ENCODE measurements at places on chromosomes 1 and 21. TPM values are rescaled to one million over a fixed set of nuclear protein-coding genes. Genes with fewer than 3 reads are reported as not detected.
A peak's percentile ranks its signal among the peaks of the same experiment; 100 is the strongest.

Gene UTS2
- total RNA-seq = not detected

GRCh38 chr1:90994461-90994860, 27.4 kb downstream of the ZNF644 start:
- H3K27ac ChIP-seq = no peak overlapping the region
- no peak overlapping the region for H3K4me3 ChIP-seq
- peaks cover 11% of the 10 kb centered on the region for H3K36me3 ChIP-seq
- H3K27me3 ChIP-seq = peaks cover 1% of the 10 kb centered on the region

- H3K4me3 ChIP-seq = no peak overlapping the region
- H3K27me3 ChIP-seq = no peaks in the 10 kb centered on the region
- H3K27ac ChIP-seq = no peak overlapping the region
- DNase-seq = no peak
- no peaks in the 10 kb centered on the region for H3K4me1 ChIP-seq
Measured at GRCh38 chr1:158819461-158820443, 11.4 kb upstream of the MNDA start.

DNA sequence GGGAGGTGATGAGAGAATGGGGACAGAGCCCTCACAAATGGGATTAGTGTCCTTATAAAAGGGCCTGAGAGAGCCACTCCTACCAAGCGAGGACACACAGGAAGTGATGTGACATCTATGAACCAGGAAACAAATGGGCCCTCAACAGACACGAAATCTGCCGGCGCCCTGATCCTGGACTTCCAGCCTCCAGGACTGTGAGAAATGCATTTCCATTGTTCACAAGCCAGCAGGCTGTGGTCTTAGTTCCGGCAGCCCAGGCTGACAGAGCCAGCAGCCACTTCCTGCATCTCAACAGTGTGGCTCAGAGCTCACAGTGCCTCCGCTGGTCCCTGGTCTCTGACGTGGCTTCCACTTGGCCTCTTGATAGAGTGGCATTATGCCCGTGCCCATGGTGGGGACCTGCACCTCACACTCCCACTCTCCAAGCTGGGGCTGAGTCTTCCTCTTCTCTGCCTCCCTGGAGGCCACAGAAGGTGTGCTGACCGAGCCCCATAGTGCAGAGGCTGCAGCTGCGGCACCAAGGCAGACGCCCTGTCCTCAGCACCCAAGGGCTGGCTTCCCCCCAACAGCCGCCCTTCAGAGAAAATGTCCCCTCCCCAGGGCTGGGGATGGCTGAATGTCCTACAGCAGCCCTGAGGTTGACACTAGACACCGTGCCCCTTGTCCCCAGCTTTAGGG, 44.9 kb downstream of the ACOT7 start:
- DNase-seq = no peak
- peak overlapping the region; percentile 70 for H3K27ac ChIP-seq
- no peak overlapping the region for H3K4me3 ChIP-seq

- peaks cover 10% of the 10 kb centered on the region for H3K36me3 ChIP-seq
- H3K4me3 ChIP-seq = no peak overlapping the region
- H3K4me1 ChIP-seq = peaks cover 2% of the 10 kb centered on the region
- H3K27me3 ChIP-seq = no peaks in the 10 kb centered on the region
- H3K27ac ChIP-seq = no peak overlapping the region
Measured at GRCh38 chr1:18309552-18310155, 171.1 kb upstream of the KLHDC7A start.

Gene ETV3L
- not detected for total RNA-seq

- no peaks in the 10 kb centered on the region for H3K4me1 ChIP-seq
- no peaks in the 10 kb centered on the region for H3K27me3 ChIP-seq
- no peak overlapping the region for H3K4me3 ChIP-seq
- H3K36me3 ChIP-seq = peaks cover 8% of the 10 kb centered on the region
- no peak for DNase-seq
Measured at GRCh38 chr1:181953596-181953995, 107.9 kb downstream of the ZNF648 start.

Gene KCNJ9
- total RNA-seq = 2.0 TPM

DNA sequence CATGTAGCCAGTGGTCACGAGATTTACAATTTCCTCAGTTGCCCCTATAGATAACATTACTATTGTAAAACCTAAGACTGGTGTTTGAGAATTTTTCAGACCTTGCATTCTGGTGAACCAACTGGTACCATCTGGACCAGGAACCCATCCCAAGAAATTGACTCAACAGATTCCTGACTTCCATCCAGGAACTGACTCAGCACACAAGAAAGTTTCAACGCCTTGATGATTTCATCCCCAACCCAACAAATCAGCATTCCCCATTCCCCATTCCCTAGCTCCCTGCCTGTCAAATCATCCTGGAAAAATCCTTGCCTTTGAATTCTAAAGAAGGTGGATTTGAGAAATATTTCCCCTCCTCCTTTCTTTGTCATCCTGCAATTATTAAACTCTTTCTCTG, 529.8 kb upstream of the PRMT6 start:
- no peak for DNase-seq
- no peak overlapping the region for H3K4me3 ChIP-seq
- H3K27me3 ChIP-seq = no peaks in the 10 kb centered on the region
- H3K4me1 ChIP-seq = no peaks in the 10 kb centered on the region
- no peak overlapping the region for H3K27ac ChIP-seq

Gene OR2T27
- not detected for total RNA-seq

GRCh38 chr1:10693497-10694273, 102.8 kb downstream of the CASZ1 start:
- H3K27me3 ChIP-seq = peaks cover 23% of the 10 kb centered on the region
- DNase-seq = no peak
- no peaks in the 10 kb centered on the region for H3K36me3 ChIP-seq
- no peak overlapping the region for H3K27ac ChIP-seq
- peaks cover 11% of the 10 kb centered on the region for H3K4me1 ChIP-seq
- peak overlapping the region; percentile 85 for H3K4me3 ChIP-seq

Gene GCSAML
- not detected for total RNA-seq

DNA sequence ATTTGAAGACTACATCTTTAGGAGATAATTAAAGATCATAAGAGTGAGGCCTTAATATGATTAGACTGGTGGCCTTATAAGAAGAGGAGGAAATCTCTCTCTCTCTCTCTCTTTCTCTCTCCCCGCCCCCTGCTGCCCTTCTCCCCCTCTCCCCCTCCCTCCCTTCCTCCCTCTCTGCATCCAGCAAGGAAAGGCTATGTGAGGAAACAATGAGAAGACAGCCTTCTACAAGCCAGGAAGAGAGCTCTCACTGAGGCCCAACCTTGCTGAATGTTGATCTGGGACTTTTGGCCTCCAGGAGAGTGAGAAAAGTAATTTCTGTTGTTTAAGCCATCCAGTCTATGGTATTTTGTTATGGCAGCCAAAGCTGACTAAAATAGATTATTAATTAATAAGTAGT, 21.6 kb downstream of the FOXD3 start:
- H3K27ac ChIP-seq = no peak overlapping the region
- DNase-seq = no peak
- no peaks in the 10 kb centered on the region for H3K4me1 ChIP-seq
- no peaks in the 10 kb centered on the region for H3K27me3 ChIP-seq
- no peak overlapping the region for H3K4me3 ChIP-seq

Gene CYP4A11
- 0.71 TPM for total RNA-seq

Gene TTC39A
- 28.0 TPM for total RNA-seq

Gene SPRR2E
- not detected for total RNA-seq

- no peak overlapping the region for H3K27ac ChIP-seq
- no peak overlapping the region for H3K4me3 ChIP-seq
- no peaks in the 10 kb centered on the region for H3K27me3 ChIP-seq
Measured at GRCh38 chr1:184709418-184709817, 45.2 kb downstream of the EDEM3 start.

Gene TSSK3
- total RNA-seq = 1.6 TPM

DNA sequence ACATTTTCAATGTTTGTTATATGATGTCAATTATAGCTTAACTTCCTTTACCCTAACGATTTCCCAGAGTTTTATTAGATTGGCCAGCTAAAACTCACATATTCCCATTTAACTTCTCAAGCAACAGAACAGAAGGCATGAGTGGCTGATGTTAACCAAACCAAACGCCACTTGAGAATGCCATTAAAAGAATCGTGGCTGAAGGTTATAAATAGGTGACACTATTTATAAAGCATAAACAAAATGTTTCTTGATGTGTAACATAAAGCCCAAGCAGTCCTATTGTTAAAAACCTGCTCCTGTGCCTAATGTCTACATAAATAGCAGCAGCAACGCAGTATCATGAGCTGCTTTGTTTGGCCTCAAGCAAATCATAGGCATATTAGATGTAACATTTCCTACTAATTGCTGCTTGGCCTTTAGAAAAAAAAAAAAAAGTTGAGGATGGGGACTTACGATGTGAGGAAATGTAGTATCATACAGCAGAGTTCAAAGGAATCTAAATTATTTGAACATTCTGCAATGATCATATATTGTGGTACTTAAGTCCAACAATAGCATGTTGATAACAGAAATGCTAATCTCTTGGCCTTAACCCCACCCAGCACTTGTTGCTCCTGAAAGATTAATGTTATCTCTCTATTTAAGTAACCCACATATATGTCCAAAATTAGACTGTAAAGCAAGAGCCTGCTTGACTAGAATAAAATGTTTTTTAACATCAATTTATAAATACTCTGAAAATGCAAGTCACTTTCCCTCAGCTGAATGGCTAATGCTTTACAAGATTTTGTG, 106.0 kb downstream of the ESRRG start:
- H3K4me3 ChIP-seq = no peak overlapping the region
- peaks cover 7% of the 10 kb centered on the region for H3K4me1 ChIP-seq
- H3K36me3 ChIP-seq = no peaks in the 10 kb centered on the region
- no peak overlapping the region for H3K27ac ChIP-seq
- DNase-seq = no peak

GRCh38 chr1:155254714-155255242, 505 bp downstream of the ENTREP3 start:
- H3K27ac ChIP-seq = peak overlapping the region; percentile 72
- H3K36me3 ChIP-seq = peaks cover 12% of the 10 kb centered on the region
- peak; percentile 41 for DNase-seq
- peak overlapping the region; percentile 80 for H3K4me3 ChIP-seq

Gene FCRL6
- total RNA-seq = not detected

Gene LAMB3
- 0.54 TPM for total RNA-seq

- no peaks in the 10 kb centered on the region for H3K4me1 ChIP-seq
- H3K27ac ChIP-seq = no peak overlapping the region
- no peak for DNase-seq
- H3K27me3 ChIP-seq = peaks cover 6% of the 10 kb centered on the region
- peaks cover 14% of the 10 kb centered on the region for H3K36me3 ChIP-seq
Measured at GRCh38 chr1:5370311-5370710, 621.9 kb downstream of the NPHP4 start.

Gene ZNF593OS
- total RNA-seq = 4.2 TPM

- peak overlapping the region; percentile 46 for H3K27ac ChIP-seq
- peak overlapping the region; percentile 10 for H3K4me3 ChIP-seq
- no peak for DNase-seq
- H3K27me3 ChIP-seq = peaks cover 4% of the 10 kb centered on the region
- no peaks in the 10 kb centered on the region for H3K36me3 ChIP-seq
- H3K4me1 ChIP-seq = peaks cover 19% of the 10 kb centered on the region
Measured at GRCh38 chr21:32101277-32101676, 177.6 kb downstream of the MIS18A start.

DNA sequence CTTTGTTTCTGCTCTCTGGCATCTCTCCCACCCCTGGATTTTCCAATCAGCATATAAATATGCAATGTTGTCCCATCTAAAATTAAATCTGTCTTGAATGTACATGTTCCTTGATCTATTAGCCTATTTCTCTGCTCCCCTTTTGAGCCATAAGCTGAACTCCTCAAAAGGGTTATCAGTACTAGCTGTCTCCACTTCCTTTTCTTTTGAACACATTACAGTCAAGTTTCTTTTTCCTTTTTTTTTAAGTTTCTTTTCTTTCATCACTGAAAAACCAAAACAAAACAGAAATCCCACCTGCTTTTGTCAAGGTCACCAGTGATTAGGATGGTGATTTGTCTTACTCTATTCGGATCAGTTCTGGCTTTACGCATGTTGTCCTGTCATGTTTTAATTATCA, 29.3 kb downstream of the XCL2 start:
- peaks cover 3% of the 10 kb centered on the region for H3K27me3 ChIP-seq
- no peak for DNase-seq
- no peak overlapping the region for H3K4me3 ChIP-seq

GRCh38 chr21:41641821-41642701, 124.8 kb downstream of the RIPK4 start:
- H3K36me3 ChIP-seq = no peaks in the 10 kb centered on the region
- no peak for DNase-seq
- H3K27ac ChIP-seq = no peak overlapping the region
- no peaks in the 10 kb centered on the region for H3K4me1 ChIP-seq
- no peak overlapping the region for H3K4me3 ChIP-seq
- H3K27me3 ChIP-seq = peaks cover 6% of the 10 kb centered on the region

GRCh38 chr1:159755451-159756007, 25.2 kb upstream of the DUSP23 start:
- H3K36me3 ChIP-seq = no peaks in the 10 kb centered on the region
- H3K4me1 ChIP-seq = no peaks in the 10 kb centered on the region
- no peaks in the 10 kb centered on the region for H3K27me3 ChIP-seq
- H3K4me3 ChIP-seq = no peak overlapping the region
- DNase-seq = no peak
- H3K27ac ChIP-seq = no peak overlapping the region

- no peaks in the 10 kb centered on the region for H3K4me1 ChIP-seq
- H3K4me3 ChIP-seq = no peak overlapping the region
- no peaks in the 10 kb centered on the region for H3K27me3 ChIP-seq
- DNase-seq = no peak
- no peak overlapping the region for H3K27ac ChIP-seq
Measured at GRCh38 chr1:61644303-61644702, 80.6 kb downstream of the TM2D1 start.

Measured in glutamatergic neuron (in vitro differentiated cells).